ENCODE measurements at places on chromosomes 2 and 18.

GRCh38 chr2:201118961-201119854 is 3.2 kb downstream of the CFLAR start:
- DNase-seq = no peak

- DNase-seq = peak; percentile 44
These were observed at the start of gene CTNNA2 for GRCh38 chr2:79512442-79513401. CTNNA2 (plus strand) TSS chr2:79513051.

DNA sequence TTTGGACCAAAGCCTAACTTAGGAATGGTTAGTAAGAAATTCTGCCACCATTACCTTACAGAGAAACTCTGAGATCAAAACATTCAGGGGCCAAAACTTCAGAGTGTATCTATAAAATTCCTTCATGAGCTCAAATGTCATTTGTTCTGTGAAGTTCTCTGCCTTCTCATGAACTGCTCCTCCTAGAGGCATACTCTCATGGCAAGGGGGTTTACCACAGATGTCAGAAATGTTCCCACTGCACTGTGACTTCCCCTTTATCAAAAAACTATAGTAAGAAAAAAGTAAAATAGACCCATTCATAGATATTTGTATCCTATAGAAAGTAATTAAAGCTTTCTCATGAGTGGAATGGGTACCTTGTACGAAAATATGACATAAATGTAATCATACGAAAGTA is 68.5 kb downstream of the USP40 start:
- DNase-seq = no peak

- no peak for DNase-seq
These were observed 655.1 kb downstream of the DSC3 start for GRCh38 chr18:30387401-30387800.

DNA sequence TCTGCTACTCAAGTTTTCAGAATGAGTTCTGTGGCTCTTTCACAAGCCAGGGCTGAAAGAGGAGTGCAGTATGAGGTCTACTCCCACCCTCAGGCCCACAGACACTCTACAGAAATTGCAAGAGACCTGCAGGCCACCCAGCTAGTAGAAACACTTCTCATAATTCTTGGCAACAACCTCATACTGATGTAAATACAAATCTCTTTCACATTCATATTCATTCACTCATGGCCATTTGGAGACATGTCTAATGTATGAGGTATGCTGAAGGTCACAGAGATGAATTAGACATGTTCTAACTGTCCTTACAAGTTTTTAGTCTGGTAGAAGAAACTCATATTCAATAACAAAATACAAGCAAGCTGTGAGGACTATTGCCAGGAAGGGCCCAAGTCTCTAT is 83.8 kb upstream of the KLHL29 start:
- DNase-seq = no peak

- no peak for DNase-seq
These were observed 78.8 kb downstream of the ANKRD12 start for GRCh38 chr18:9215221-9215933.

GRCh38 chr2:200814276-200814815 is 2.6 kb downstream of the BZW1 start:
- DNase-seq = no peak

DNA sequence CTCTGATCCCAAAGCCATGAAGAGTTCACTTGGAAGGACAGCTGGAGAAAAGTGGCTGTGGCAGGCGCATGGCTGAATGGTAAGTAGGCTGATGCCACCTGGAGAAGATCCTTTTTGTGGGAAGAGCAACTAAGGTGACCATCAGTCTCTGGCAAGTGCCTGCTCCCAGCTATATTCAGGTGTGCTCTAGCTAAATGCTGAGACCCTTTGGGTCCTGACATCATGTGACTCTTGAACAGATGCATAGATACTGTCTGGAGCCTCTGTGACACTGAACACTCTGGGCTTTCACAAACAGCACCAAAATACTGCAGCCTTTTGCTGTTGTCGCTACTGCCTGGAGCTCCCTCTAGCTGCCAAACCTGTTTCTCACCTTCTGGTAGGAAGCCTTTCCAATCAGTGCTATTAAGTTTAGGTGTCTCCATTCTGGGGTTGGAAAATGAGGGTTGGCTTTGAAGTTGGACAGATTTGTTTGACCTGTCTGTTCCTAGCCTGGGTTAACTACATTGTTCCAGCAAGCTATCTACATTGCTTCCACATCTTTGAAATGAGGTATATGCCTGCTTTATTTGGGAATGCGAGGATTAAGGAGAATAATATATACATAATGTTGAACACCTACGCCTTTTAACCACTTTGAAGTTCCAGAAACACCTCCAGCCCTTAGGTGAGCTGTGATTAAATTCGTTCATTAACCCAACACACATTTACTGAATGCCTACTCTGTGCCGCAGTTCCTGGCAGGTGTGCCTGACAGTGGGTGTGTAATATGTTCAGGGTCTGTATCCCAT is 3.1 kb downstream of the EGR4 start:
- DNase-seq = no peak
